HuH-7 (cell line): ENCODE measurements at places on chromosomes 6 and 20.
A peak's percentile ranks its signal among the peaks of the same experiment; 100 is the strongest.

GRCh38 chr6:141265756-141266623 is 866.7 kb upstream of the GJE1 start:
- DNase-seq, result no peak

GRCh38 chr6:131400779-131401496 is 172.1 kb upstream of the ARG1 start:
- no peak for DNase-seq

GRCh38 chr6:112040956-112041355 is 12.9 kb upstream of the CCN6 start:
- DNase-seq, result no peak

- peak; percentile 42 for DNase-seq
Observed at GRCh38 chr20:59939879-59940128, 301 bp downstream of the PPP1R3D start.

DNA sequence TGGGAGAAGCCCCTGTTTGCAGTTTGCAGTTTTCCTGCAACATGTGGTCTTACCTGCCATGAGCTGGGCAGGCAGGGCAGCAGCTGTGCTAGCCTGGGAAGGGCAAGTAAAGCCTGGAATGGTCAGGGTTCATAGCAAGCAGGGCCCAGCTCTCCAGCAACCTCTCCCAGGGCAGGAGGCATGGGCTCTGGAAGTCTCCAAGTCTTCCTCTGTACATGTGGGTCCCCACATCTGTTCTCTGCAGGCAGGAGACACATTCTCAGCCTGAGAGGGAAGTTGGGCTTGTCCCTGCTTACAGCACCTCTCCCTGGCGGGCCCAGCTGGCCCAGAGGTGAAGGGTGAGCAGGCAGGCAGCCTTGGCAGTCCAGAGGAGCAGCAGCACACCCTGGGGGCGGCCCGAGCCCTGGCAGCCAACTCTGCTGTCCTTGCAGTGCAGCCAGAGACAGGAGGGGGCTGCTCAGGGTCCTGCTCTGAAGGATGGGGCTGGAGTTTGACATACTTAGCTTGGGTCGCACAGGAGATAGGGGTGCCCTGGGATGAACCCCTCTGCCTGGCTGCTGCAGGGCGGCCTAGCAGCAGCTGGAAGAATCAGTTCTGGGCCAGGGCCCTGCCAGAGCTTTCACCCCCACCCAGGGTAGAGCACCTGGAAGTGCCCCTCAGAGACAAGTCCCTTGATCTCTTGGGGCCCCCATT is 176.0 kb downstream of the MRPL14 start:
- DNase-seq, result peak; percentile 76

- no peak for DNase-seq
Observed at GRCh38 chr20:41169791-41170351, 32.5 kb downstream of the PLCG1 start.

DNA sequence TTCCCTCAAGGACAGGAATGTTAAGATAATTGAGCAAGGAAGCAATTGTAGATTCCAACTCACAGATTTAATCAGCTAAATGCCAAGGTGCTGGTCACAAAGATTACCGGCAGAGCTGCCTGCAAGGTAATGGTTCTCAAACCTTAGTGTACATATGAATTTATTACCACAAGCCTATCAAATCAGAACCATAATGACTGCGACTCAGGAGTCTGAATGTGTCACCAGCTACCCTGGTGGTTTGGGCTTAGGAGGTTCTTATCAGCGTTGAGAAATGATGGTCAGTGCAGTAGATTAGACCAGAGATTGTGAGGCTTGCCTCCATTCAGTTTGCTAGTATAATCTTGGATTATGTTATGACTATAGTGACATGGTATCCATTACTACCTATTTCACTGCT is 78.9 kb downstream of the MTFR2 start:
- no peak for DNase-seq
